Stimulated activated CD8-positive, alpha-beta memory T cell treated with anti-CD3 and anti-CD28 coated beads, Interleukin-12 subunit alpha, Interleukin-12 subunit beta, amount 100 ng/mL, for 1 hour (primary cell): ENCODE measurements at places on chromosomes 11 and 22.

GRCh38 chr11:113411536-113411935, 24.0 kb downstream of the ANKK1 start:
- no peak for DNase-seq

DNA sequence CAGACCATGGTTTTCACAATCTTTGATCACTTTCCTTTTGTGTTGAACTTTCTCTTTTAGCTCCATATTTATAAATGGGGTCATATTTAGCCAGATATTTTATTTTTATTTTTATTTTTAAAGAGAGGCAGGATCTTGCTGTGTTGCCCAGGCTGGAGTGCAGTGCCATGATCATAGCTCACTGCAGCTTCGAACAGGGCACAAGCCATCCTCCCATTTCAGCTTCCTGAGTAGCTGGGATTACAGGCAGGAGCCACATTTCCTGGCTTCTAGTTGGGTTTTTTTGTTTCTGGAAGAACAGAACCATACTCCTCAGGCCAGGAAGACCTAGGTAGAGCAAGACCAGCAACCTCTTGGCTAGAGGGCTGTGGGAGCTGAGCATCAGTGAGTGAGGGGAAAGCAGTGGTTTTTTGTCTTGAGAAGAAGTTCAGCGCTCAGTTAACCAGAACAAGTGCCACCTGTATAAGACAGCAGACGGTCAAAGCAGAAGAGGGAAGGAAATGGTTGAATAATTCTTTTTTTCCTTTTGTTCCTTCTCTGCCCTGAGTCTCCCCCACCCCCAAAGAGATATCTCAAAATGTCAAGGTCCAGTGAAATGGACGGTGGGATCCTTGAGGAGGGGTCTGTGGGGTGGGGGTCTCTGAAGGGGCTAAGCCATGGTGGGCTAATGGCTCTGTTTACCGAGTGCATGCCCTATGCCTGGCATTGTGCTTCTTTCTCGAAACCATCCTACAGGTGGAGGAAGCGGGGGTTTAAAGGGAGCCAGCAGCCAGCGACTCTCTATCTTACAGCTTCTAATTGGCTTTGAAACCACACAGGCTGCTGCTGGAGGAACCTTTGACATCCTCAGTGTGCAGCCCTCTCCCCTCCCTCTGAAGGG, 63.0 kb downstream of the PTPRJ start:
- DNase-seq = no peak

DNA sequence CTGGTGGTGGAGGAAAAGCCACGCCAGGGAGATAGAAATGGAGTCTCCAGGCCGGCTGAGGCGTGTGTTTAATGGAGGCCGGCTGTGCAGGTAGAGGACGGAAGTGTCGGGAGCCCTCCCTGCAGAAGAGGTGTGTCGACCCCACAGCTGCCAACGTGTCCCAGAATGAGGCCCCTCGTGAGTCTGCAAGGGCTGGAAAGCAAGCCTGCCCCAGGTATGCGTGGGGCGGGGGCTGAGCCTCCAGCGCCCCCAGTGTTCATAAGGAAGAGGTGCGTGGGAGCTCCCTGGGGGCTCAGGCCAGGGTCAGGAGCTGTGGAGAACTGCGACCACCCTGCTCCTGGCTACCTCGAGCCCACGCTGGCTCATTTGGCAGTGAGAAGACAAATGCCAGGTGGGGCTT, 38.0 kb upstream of the JAM3 start:
- no peak for DNase-seq

DNA sequence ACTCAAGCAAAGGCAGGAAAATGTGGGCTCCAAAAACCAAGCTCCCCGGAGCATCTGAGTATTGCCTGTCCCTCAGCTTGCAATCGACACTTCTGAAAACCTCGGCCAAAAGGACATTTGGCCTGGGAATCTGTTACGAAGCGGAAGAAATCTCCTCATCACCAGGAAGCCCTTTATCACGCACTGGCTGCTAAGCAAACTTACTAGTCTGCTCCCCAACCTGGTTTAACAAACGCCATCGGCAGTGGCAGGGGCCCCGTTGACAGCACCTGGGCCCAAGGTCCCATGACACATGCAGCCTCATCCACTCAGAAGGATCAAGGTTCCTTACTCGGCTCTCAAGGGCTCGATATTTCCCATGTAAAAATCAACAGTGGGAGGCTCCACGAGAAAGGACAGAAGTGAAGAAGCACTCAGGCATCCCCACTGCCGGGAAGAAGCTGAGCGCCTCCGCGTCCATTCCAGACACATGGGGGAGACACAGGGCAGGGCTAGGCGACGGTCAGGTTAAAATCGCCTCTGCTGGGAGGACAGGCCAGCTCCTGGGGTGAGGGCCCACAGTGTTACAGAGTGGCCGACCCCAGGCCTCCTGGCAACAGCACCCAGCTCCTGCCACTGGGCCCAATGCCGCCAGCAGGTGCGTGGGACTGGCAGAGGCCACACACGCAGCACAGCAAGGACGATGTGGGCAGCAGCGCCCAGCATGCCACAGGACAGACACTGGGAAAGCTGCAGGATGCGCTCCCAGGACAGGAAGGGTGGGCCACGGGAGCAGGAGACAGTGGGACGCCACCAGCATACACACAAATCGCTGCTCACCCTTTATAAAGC, 27.1 kb downstream of the BRD1 start:
- DNase-seq = no peak

DNA sequence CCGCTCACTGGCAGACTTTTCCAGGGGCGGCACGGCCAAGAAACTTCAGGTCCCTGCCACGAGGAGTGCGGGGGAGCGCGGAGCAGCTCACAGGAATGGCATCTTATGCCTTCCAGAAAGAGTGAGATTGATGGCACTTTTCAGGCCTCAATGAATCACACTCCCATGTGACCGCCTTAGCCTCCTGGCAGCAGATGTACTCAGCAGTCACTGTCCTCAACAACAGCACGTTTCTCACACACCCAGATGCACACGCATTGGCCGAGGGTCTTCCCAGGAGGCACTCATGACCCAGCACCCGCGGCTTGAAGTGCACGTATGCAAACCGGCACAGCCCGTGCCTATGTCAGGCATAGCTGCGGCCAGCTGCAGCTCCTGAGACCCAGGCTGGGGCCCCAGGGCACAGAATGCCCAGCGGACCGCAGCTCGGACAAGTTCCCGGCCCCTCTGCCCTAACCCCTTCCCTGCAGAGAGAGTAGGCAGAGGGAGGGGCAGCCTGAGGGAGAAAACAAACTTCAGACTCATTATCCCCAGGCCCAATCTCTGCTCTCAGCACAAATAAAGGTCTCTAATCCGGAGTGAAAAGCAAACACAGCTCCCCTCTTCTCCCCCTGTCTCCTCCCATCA, 48.3 kb downstream of the RPUSD4 start:
- DNase-seq = no peak

GRCh38 chr11:58912124-58912523, 27.2 kb upstream of the GLYATL1 start:
- no peak for DNase-seq

DNA sequence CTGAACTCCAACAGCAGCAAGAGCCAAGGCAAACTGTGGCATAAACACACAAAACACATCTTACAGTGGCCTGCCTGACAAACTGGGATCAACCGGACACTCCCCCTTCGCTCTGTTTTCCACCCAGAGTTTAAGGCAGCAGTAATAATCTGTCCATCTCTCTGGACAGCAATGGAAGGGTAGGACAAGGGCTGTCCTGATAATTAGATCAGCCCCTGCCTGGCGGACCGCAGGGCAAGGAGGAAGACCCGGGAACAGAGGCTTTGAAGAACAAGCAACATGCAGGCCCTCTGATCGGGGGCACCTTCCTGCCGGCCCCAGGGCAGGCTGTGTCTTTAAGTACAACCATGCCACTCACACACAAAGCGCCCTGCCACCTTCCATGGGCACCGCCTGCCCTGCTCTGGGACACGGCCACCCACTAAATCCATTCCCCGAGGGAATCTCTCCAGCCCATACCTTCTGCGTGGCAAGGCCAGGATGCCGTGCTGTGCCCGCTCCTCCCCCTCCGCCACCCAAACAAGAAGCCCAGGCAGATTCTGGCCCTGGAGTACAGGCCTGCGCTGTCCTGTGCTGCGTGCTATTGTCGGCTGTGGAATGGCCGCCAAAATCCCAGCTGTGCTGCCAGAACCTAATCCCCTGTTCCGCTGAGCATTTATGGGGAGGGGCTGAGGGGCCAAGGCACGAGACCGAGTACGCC, 38.8 kb downstream of the NUMA1 start:
- DNase-seq = peak; percentile 17

- DNase-seq = no peak
Measured at GRCh38 chr22:26883393-26883792, 226.0 kb downstream of the MIAT start.

- no peak for DNase-seq
Measured at GRCh38 chr11:74220376-74220775, 49.3 kb downstream of the PPME1 start.

DNA sequence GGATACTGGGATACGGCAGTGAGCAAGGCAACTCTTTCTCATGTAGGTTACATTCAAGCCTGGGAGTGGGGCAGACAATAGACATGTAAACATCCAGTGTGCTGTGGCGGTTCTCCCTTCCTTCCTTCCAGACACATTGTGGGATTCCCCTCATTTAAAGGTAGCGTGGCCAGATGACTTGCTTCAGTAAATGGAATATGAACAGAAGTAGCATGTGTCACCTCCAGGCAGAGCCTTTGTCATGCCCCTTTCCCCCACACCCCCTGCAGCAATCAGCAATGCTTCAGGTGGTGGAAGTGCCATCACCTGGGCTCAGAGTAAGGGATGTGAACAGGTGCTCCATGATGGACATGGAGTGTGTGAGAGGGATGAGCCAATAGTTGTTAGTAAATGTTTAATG, 34.8 kb upstream of the TTC12 start:
- no peak for DNase-seq

- DNase-seq = no peak
Measured at GRCh38 chr11:119347242-119347641, 737 bp upstream of the MFRP start.

- DNase-seq = no peak
Measured at GRCh38 chr11:34243600-34244464, 114.0 kb downstream of the ABTB2 start.

DNA sequence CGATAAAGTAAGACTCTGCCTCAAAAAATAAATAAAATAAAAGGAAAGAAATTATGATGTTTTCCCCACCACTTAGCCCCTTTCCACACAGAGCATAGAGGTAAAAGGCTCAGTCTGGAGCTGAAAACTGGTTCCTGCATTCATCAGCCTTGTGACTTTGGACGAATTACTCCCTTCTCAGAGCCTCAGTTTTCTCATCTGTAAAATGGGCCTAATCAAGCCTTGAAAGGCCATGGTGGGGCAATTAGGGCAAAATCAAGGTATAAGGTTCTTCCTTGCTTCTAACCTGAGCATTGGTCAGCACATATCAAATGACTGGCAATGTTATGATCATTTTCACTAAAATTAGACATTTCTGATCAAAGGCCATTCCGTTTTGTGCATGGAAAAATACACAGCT, 417.7 kb downstream of the MN1 start:
- no peak for DNase-seq

GRCh38 chr11:8228231-8228630, 35.4 kb downstream of the LMO1 start:
- no peak for DNase-seq

DNA sequence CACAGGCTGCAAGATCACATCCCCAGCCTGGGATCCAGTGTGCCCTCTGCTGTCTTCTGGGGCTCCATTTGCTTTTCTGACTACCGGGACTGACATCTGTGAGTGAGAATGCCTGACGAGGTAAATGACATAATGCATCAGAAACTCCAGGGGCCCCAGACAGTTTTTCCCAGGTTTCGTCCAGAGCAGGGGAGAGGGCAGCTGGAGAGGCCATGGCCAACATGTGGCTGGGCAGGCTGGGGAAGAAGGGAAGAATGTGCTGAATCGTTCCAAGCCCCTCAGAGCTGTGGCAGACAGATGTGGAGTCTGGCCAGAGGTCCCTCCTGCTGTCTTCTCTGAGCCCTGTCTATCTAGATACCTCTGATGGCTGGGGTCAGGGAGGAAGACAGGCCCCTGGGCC, 163.9 kb downstream of the TRIM29 start:
- DNase-seq = no peak

DNA sequence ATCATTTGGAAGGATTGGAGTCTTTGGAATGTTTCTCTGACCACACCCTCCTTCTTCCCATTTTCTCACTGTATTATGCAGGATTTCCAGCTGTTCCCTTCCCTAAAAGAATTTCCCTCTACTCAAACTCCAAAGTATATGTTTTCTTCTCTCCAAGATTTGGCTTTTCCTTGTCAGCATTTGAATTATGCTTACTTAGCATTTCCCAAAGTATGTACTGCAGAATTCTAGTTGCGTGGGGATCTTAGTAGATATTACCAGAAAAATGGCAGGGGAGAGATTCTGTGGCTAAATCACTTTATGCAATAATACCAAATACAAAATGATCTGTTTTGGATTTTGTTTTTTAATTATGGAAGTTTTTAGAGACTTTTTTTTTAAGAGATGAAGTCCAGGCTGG, 142.3 kb downstream of the OR4C45 start:
- no peak for DNase-seq

- no peak for DNase-seq
Measured at GRCh38 chr11:16993495-16993894, 20.7 kb downstream of the PLEKHA7 start.

- no peak for DNase-seq
Measured at GRCh38 chr22:33917744-33918406, 2.4 kb downstream of the LARGE1 start.

- DNase-seq = no peak
Measured at GRCh38 chr11:68287419-68287818, 15.6 kb upstream of the C11orf24 start.

GRCh38 chr11:73439002-73439843, 63.0 kb downstream of the RELT start:
- DNase-seq = no peak

- no peak for DNase-seq
Measured at GRCh38 chr11:117931971-117932370, 2.8 kb upstream of the TMPRSS13 start.

DNA sequence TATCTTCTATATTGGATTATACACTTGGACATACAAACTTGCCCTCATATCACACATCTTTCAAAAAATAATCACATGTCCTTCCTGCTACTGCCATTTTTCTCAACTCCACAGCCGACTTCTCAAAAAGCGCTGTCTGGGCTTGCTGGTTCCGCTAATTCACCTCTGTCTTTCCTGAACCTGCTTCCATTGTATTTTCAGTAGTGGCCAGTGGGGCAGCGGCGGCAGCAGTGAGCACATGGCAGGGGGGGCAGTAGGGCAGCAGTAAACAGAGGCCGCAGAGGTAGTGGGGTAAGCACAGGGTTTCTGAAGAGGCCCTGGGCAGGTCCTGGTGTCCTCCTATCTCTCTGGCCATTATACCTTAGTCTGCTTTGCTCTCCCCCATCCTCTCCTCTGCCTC, 126.3 kb downstream of the RRAS2 start:
- DNase-seq = no peak

GRCh38 chr11:10659339-10660216, 34.0 kb downstream of the IRAG1 start:
- no peak for DNase-seq

DNA sequence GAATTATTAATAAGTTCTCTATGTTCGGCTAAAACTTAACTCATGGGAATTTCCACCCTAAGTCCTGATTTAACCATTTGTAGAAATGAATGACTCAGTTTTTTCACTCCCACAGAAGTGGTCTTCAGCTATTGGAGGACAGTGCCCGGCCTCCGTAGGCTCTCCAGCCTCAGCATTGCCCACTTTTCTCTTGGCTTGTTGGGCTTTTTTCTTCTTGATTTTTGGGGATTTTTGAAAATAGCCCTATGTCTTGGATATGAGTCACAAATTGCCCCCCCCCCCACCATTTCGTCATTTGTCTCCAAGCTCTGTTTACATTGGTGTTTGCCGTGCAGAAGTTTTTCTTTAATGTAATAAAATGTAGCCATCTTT, 66.7 kb downstream of the PACS1 start:
- DNase-seq = no peak
